ENCODE measurements at places on chromosomes 7 and 10.

DNA sequence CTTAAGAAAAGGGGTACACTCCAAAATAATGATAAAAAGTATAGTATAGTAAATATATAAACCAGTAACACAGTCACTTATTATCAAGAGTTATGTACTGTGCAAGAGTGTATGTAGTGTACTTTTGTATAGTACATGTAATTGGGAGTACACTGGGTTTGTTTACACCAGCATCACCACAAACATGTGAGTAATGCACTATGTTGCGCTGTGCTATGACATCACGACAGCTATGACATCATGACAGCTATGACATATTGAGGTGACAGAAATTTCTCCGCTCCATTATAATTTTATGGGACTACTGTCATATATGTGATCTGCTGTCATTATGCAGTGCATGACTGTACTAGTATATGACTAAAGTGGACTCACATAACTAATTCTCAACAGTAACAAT, 84.6 kb downstream of the KMT2C start:
- no peak for DNase-seq

DNA sequence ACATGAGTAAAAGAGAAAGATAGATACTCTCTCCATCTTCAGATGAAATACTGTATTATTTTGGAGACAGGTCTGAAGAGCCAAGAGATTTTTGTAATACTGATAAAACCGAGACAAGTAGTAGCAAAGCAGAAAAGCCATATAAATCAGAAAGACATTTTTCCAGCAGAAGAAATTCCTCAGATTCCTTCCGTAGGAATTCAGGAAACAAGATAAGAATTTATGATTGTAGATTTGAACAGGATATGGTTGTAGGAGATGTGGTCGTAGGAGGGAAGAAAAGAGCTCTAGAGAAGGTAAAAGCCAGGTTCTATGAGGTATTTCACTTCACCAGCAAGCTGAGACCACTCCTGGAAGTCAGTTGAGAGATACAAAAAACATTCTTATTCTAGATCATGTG, 17.6 kb upstream of the AASS start:
- DNase-seq: no peak

- no peak for DNase-seq
Observed at GRCh38 chr7:27933671-27934565, 194.0 kb downstream of the TAX1BP1 start.

GRCh38 chr10:52807803-52808202, 35.2 kb upstream of the MBL2 start:
- no peak for DNase-seq

DNA sequence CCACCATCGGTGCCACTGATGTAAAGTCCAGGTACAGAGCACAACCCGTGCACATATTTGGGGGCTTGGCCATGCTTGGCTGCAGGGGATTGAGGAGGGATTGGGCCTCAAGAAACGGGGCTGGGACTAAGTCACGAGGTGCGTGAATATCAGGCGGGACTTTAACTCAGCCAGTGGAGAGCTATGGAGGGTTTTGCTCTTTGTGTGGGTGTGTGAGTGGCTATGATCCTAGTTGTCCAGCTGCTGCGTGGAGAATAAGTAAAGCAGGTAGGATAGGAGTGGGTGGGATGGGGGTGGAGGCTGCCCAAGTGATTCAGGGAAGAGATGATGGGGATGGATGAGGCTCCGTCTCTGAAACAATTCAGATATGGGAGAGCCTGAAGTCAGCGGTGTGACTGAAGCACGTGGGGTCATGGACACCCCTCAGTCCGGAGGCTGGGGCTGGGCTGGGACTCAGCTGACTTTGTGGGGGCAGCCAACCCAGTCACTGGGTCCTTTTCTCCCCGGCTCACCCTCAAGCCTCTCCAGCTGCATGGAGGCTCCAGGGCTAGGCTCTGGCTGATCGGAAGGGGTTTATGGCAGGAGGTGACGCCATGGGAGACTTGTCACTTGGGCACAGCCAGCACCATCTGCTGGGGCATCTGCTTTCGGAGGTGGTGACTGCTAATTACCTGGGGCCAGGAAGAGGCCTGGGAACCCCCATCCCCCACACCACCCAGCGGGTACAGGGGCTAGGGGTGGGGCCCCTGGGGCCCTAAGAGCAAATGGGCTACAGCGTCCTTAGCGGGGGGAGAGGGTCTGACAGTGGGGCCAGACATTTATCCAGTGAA, 1.7 kb upstream of the LFNG start:
- DNase-seq: no peak

GRCh38 chr7:139730746-139731612, 46.8 kb downstream of the HIPK2 start:
- no peak for DNase-seq

DNA sequence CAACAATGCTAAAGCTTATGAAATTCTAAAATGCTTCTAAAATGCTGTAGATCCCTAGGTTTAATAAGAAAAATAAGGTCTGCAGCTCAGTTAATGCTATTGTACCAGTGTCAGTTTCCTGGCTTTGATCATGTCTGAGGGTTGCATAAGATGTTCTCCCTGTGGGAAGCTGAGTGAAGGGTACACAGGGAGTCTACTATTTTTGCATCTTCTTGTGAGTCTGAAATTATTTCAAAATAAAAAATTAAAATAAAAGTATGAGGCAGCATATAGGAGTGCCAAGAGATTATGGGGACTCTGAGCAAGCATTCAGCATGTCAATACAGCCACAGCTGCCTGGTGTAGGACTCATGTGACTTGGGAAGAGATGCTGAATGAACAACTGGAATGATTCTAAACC, 14.7 kb downstream of the CHST15 start:
- no peak for DNase-seq

DNA sequence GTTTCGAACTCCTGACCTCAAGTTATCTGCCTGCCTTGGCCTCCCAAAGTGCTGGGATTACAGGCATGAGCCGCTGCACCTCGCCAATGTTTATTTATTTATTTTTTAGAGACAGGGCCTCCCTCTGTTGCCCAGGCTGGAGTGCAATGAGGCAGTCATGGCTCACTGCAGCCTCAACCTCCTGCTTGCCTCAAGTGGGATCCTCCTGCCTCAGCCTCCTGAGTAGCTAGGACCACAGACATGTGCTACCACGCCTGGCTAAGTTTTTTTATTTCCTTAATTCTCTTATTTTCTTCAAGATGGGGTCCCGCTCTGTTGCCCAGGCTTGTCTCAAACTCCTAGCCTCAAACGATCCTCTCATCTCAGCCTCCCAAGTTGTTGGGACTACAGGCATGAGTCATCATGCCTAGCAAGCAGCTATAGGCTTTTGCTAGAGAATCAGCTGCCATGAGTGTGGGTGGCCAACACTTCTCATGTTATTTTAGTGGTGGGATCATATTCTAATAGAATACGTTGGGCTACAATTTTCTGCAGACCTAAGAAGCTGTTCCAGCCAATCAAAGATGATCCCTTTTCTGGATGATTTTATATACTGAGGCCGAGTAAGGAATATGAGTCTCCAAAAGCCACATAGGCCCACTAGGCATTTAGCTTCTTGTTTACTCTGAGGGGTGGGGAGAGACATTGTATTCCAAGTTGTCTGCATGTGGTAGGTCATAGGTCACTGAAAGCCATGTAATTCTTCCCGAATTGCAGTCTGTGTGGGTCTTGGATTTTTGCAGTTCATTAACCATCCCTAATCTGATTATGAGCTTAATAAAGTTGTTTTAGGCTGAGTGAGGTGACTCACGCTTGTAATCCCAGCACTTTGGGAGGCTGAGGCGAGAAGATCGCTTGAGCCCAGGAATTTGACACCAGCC, 7.6 kb upstream of the TMEM248 start:
- DNase-seq: no peak

- no peak for DNase-seq
Observed at GRCh38 chr7:25636168-25636567, 407.9 kb upstream of the NPVF start.

- no peak for DNase-seq
Observed at GRCh38 chr7:138907201-138907847, 73.9 kb downstream of the KIAA1549 start.

GRCh38 chr7:44801890-44802289, 5.4 kb downstream of the PPIA start:
- no peak for DNase-seq

DNA sequence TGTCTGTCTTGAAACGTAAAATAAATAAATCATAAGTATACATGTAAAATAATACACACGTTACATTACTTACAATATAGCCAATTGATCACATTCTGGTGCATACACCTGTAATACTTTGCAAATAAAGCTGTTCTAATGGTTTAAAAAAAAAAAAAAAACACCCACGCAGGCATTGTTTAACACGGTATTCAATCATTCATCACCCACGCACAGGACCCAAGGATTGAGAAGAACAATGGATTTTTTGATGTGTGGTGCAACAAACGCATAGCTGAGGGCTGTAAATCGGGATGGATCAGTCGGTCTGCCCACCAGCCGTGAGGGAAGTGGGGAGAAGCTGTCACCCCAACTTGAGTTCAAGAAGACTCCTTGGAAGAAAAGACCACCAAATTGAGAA, 8.7 kb downstream of the PITRM1 start:
- no peak for DNase-seq

DNA sequence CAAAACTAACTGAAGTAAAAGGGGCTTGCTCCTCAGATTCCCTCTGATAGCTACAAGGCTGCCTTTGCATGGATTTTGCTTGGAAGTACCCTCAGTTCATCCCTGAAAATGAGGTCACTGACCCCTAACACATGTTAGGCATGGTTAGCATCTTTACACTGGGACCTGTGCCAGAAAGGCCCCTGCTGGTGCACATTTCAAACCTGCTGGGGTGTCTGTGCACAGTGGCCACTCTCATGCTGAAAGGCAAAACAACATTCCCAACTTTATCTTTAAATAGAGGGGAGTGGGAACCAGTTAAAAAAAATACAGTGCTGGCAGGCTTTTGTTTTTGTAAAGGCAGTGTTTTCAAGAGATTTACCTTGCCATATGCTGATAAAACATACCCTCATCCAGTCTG, 99.1 kb downstream of the ANK3 start:
- DNase-seq: no peak

DNA sequence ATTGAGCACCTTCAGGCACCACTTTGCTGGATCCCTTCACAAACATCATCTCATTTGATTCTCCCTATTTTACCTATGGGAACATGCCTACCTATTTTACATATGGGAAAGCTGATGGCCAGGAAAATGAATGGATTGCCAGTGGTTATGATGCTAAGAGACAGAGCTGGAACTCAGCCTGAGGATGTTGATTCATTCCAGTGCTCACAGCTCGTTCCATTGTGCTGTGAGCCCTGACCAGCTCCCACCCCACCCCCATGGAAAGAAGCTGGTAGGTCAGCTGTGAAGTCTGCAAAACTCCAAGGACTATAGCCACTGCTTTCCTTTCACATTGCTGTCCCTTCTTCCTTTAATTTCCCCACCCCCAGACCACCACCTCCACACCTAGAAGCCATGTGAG, 9.6 kb downstream of the UBTD1 start:
- peak; percentile 72 for DNase-seq

- no peak for DNase-seq
Observed at GRCh38 chr7:40640566-40640965, 505.8 kb downstream of the SUGCT start.

DNA sequence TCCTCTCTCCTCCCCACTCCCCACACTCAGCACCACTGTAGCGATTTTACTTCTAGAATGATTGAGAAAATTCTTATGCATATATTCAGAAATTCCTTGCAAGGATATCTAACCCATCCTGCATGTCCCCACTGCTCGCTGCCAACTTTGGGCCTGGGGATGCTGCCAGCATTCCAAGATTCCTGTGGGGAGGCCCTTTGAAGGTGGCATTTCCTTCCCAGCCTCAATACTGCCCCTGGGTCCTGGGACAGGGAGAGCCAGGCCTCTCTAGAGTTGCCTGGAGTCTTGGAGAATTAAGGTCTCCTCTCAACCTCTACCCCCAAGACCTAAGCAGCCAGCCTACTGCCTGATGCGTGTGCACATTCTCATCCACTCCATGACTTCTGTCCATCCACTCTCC, 303.5 kb downstream of the NEBL start:
- DNase-seq: no peak

DNA sequence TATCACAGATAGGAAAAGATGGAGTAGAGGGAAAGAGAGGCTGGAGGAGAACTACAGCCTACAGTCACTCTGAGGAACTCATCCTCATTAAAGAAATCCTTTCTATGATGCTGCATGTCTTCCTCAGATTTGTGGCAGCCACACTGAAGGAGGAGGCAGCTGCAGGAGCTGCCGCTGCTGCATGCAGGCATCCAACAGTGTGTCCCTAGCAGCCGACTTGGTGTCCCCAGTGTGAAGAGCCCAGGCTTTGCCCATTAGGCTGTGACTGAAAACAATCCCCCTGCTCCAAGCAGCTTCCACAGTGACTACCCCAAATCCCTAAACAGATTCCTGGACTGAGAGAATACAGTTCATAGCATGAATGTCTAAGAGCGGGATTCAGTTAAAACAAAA, 23.1 kb downstream of the SKIDA1 start:
- no peak for DNase-seq
